Right forelimb (tissue), 1 donor: ENCODE measurements at places on chromosomes 16 and 17.

- DNase-seq, result no peak
Measured at GRCh38 chr17:28916302-28916934, 13.5 kb upstream of the DHRS13 start.

DNA sequence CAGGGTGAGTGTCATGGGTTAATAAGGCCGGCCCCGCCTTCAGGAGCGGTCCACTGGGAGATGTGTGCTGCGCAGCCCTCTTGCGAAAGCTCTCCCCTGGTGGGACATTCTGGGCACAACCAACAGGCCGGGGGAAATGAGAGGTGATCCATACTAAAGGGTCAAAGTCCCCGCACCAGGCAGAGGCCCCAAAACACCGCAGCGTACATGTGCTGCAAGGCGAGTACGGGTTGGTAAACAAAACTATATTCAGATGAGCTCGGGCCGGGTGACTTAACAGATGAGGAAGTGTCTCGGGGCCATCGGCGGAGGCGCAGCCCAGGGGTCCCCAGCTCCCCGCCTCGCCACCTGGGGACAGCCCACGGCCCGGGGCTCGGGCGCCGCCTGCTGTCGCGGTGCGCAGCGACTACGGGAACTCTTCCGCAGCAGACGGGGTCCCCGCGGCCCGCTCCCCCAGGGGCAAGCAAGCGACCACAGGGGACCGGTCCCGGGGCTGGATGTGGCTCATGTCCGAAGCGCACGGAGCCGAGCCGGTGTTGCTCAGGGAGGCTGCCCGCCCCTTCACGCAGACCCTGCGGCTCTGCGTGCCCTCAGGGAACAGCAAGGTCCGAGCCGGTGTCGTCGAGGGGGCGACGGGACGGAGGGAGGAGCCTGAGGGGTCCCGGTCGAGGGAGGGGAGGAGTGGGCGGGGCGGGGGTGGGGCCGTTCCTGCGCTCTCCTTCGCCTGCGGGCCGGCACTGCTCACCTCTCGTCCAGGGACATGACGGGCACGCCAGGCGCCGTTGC, at the start of gene RAB37:
Gene RAB37 (plus strand): TSS at position 744 of the 786 bp plus-strand sequence. CDS start 17 bp downstream, at position 761.
- DNase-seq, result no peak

DNA sequence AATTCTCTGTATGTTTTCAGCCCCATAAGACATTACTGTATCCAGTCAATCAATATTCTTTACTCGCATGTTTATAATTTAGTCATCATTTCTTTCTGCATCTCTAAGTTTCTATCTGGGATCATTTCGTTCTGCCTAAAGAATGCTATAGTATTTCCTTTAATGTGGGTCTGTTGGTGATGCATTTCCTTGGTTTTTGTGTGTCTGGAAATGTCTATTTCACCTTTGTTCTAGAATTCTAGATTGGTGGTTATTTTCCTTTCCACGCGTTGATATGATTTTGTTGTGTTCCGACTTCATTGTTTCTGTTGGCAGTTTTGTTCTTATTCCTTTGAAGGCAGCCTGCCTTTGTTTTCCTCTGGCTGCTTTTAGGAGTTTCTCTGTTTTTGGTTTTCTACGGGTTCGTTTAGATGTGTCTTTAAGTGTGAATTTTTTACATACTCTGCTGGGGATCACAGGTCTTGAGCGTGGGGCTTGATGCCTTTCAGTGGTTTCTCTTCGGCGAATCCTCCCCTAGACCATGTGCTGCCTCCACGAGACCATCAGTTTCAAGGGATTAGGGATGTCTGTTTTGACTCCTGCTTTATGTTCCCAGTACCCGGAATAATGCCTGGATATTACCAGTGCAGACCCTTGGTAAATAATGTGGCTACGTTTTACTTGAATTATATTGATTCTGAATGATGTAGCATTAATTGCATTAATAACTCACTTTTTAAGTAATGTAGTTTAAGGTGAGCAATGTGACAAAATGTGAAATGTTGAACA, 23.5 kb downstream of the POLR3E start:
- DNase-seq, result no peak

DNA sequence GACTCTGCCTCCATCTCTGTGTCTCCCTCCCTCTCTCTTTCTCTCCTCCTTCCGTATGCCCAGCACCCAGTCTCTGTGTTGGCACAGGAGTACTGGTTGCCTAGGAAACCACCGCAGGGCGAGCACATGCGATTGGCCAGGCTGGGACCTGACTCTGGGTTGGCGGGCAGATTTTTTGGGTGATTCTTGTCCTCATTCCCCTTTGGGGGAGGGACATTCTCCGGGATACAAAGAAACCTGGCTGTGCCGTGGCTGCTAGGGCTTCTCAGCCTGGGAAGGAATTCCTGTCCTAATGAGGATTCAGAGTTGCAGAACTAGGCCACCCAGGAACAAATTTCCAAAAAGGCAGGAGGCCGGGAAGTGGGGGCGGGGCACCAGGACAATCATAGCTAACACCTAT, 168.9 kb downstream of the SHISA9 start:
- DNase-seq, result no peak

GRCh38 chr16:17949982-17950250, 386.6 kb downstream of the NPIPA8 start:
- no peak for DNase-seq

- DNase-seq, result no peak
Measured at GRCh38 chr16:81106826-81107503, 10.8 kb upstream of the GCSH start.
